ENCODE measurements at places on chromosomes 13 and 19.

DNA sequence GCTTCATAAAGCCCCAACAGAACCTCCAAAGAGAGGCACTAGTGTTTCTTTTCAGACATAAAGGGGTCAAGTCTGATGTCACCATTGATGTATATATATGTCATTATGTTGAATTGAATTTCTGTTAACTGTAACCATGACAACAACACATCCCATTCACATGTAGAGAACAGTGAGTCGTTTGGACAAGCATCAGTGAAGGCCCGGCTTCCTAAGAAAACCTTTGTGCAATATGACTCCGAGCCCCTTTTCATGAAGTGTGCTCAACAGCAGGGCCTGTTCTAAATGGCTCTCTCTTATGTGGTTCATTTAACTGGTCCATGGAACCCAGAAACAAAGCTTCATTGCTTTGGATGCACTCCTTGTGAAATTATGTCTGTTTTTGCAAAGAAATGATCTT, 67.2 kb upstream of the UBL3 start:
- peak; percentile 1 for DNase-seq

GRCh38 chr13:102693776-102694175, 1.1 kb downstream of the METTL21C start:
- DNase-seq, result no peak

DNA sequence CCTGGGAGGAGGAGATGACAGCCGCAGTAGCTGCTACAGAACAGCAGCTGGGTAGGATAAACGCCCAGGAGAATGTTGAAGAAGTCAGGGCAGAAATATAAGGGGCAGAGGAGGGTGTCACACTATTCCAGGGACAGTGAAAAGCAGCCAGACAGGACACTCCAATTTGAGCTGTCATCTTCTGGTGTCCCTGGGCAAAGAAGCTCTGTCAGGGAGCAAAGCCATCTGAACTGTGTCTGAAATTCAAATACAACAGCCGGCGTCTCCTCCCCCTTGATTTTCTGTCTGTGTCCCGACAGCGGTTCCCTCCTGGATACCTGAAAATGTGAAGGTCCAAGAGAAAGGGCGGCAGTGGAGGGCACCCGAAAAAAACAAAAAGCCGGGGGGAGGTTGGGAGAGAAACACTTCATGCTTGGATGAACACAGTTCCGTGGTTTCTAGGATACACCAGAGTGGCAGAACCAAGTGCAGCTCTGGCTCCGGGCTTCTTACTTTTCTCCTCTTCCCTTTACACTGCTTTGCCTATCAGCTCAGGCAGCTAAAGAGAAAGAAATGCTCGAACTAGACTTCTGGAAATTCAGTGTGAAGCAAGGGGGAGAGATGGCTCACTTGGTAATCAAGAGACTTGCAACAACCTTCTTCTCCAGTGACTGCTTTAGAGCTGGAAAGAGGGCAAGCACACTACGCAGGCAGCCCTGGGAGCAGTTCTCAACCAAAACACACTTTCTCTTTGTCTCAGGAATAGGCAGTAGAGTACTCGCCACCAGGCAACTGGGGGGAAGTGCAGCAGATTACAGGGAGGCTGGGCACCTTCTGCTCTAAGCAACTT, 465.6 kb downstream of the ITGBL1 start:
- DNase-seq, result peak; percentile 98

DNA sequence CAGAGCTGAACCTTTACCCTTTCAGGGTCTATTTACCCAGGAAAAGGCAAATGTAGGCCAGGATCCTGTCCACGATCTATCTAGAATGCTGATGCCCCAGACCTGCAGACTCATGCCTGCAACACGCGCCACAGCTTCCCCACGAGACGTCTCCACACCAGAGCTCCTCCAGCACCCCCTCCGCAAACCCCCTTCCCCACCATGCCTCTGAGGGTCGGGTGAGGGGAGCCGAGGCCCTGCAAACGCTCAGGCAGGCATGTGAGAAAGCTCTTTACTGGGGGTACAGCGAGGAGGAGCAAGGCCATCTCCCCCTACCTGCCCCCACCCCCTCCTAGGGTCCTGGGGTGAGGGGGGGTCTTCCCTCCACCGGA, 8.9 kb downstream of the DYRK1B start:
- DNase-seq, result no peak

DNA sequence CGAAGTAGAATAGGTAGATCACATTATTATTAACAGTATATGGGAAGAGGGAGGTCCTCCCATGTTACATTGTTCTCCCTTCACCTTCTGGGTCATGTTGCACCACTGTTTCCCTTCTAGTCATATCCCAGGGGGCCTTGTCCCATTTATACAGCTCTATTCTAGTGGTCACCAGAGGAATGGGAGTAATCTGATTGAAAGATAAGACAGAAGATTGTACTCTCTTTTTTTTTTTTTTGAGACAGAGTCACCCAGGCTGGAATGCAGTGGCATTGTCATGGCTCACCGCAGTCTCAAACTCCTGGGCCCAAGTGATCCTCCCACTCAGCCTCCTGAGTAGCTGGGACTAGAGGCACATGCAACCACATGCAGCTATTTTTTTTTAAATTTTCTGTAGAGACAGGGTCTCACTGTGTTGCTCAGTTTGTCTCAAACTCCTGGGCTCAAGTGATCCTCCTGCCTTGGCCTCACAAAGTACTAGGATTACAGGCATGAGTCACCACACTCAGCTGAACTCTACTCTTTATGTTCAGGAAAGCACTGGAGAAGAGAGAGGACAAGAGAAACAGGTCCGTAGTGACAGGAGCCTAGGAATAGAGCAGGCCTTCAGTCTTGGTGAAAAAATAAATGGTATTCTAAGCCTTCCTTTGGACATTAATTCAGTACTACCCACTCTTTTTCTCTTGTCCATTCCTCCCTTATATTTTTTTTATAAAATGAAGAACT, 4.3 kb upstream of the ZNF529 start:
- no peak for DNase-seq

GRCh38 chr13:74074723-74075122, 59.5 kb downstream of the KLF12 start:
- no peak for DNase-seq

DNA sequence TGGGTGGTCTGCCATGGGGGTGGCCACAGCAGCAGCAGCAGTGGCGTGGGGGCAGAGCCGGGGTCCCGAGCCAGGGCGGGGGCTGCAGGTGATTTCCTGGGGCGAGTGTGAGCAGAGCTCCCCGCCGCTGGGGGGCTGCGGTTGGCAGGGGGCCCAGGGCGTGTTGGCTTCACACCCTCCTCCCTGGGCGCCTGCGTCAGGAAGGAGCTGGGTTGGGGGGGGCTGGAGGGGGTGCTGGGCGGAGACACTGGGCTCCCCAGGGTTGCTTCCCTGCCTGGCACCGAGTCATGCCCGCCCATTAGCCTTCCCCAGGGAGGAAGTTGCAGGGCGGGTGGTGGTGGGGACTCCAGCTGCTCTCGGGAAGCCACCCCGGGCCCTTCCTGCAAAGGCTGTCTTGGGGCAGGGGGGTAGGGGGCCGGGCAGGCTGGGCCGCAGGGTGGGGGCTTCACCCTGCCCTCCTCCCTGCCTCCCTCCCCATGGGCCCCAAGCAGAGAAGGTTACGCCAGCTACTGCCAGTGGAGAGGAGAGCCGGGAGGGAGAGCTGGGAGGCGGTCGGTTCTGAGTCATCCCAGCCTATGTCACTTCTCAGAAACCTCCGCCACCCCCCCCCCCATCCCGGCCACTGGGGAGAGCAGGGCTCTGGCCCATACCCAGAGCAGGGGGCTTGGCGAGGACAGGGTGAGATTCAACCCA, 4.6 kb downstream of the MIDN start:
- peak; percentile 89 for DNase-seq

- DNase-seq, result no peak
Measured at GRCh38 chr19:17090583-17090982, 15.0 kb downstream of the MYO9B start.

DNA sequence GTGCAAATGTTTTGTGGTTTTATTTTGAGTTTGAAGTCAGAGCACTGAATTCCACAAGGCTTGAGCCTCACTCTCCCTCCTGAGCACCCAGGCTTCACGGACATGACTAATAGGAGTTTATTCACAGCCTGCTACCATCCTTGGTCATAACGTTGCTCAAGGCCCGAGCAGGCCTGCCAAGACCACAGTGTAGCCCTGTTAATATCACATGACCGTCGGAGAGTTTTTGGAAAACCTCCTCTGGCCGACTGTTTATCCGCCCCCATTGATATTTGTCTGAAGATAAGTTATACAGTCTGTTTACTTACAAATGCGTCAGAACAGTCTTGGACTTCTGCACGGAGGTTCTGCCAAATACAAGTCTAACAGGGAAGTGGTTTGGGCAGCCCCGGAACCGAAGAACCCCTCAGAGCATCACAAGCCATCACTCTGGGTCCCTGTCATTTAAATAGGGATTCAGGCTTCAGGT, 89.9 kb downstream of the COL4A2 start:
- DNase-seq, result no peak

- no peak for DNase-seq
Measured at GRCh38 chr13:35159041-35159440, 217.0 kb downstream of the NBEA start.

DNA sequence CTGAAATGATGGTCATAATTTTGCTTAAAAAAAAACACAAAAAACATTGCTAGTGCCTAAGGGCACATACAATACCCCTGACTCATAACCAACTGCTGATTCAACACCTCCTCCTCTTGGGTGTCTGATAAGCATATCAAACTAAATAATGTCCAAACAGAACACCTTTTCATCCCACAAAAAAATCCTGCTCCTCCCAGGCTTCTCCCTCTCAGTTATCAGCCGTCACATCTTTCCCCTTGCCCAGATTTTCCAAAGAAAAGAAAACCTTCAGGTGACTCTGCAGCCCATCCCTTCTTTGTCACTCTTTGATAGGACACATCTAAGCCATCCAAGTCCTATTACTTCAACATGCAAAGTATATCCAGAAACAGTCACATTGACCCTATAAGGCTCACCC, 46.9 kb downstream of the ABCC4 start:
- DNase-seq, result no peak

Measured in NCI-H1417 (cell line).